ENCODE measurements at places on chromosomes 2 and 18.

DNA sequence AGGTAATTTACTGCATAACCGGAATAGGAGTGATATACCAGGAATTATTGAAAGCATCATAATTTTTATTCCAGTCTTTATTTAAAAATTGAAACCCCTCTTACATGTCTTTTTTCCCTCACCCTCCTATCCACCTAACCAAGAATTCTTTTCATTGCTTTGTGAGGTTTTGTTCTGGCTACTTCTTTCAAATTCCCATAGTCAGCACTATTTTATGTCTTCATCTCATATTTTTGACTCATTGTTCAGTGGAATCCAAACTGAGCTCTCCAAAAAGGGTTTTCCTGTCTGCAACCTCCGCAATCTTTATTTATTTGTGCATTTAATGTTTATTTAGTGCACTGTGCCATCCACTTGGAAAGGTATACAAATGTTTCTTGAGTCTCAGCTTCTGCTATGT is 128.5 kb downstream of the DOK6 start:
- no peak for DNase-seq

- no peak for DNase-seq
Measured at GRCh38 chr2:74739733-74740241, 85.7 kb downstream of the SEMA4F start.

GRCh38 chr2:47357483-47357882 is 45.5 kb upstream of the MSH2 start:
- DNase-seq: no peak

- DNase-seq: no peak
Measured at GRCh38 chr2:25377822-25378421, 36.2 kb upstream of the DNMT3A start.

DNA sequence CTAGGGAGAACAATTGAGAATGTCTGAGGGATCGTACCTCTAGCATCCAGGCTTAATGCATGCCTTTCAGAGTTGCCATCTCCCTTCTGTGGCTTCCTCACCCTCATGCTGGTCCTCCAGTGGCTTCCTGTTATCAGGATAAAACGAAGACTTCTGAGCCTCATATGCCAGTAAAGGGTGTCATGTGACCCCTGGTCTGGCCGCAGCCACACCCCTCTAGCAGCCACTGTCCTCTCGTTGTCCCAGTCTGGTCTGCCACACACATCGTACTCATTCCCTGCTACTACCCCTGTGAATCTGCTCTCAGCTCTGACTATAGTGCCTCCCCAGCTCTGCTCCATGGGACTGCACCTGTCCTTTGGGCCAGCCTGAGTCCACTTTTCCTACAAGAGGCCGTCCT is 62.6 kb upstream of the TMEM177 start:
- no peak for DNase-seq

DNA sequence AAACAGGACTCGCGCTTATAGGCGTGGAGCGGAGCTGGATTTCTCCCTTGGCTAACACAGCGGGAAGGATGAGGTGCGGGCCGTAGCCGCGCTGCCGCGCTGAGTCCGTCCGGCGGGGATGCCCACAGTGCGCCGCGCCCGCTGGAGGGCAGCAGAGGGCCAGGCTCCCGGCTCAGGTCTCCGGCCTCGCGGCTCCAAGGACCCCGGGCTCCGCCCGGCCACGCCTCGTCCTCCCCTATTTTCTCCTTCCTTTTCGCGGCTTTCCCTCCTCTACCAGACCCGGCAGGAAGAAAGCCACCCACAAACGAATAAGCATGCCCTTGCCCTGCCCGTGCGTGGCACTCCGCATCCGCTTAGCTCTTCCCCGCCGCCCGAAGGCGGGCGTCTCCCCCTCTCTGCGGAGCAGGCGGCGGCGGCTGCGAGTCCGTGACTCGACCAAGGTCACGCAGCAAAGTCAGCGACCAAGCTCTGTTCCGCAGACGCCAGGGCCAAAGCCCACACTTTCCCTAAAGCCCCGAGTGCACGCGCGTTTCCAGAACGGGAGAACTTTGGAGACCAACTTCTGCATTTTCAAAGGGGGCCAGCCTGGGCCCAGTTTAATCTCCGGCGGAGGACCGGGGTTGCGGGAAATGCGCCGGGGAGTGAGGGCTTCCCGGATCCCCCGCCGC is 48.5 kb downstream of the KCNIP3 start:
- DNase-seq: peak; percentile 11

DNA sequence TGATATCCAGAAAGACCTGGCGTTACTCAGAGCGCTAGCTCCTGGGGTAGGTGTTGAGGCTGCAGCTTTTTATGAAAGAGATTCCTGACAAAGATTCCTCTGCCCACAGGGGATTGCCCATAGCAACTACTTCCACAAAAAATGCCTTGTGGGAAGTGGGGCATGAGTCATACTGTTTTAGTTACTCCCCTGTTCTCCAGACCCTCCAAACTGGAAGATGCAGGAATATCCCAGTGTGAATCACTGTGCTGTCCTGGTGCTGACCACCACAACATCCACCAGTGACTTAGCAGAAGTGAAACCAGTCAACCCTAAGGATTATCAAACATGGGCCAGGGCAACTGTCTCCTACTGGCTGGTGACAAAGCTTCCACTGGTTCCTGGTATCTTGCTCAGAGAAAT is 61.8 kb downstream of the CDH2 start:
- no peak for DNase-seq

DNA sequence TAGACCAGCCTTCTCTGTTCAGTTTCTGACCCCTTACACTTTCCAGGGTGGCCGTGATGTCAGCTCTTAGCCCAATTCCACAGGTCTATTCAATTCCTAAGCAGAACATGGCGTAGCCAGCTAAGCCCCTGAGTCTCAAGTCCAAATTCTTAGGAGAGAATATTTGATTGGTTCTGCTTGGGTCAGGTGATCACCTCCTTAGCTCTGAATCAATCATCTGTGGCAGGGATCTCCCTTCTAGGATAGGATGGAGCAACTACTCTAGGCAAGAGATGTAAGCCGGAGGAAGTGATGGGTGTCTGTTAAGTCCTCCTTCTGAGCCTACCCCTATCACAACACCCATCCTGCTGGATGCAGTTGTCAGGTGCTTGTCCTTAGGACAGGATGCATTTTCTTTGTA is 11.1 kb downstream of the UCN start:
- no peak for DNase-seq

DNA sequence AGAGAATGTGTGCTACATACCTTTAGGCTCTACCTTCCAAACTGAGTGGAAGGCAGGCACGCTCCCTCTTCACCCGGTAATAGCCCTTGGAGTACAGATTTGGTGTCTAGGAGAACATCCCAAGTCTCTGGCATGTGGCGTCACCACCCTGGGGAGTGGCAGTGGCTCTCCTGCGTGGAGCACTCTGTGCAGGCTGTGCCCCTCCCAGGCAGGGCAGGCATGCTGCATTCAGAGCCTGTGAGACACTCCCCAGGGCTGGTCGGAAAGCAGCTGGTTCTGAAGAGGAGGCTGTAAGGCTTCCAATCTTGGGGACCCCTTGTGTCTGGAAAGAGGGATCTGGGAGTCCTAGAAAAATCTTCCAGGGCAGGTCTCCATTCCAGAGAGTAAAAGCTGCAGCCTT is 193.3 kb downstream of the ANKRD30B start:
- DNase-seq: no peak

DNA sequence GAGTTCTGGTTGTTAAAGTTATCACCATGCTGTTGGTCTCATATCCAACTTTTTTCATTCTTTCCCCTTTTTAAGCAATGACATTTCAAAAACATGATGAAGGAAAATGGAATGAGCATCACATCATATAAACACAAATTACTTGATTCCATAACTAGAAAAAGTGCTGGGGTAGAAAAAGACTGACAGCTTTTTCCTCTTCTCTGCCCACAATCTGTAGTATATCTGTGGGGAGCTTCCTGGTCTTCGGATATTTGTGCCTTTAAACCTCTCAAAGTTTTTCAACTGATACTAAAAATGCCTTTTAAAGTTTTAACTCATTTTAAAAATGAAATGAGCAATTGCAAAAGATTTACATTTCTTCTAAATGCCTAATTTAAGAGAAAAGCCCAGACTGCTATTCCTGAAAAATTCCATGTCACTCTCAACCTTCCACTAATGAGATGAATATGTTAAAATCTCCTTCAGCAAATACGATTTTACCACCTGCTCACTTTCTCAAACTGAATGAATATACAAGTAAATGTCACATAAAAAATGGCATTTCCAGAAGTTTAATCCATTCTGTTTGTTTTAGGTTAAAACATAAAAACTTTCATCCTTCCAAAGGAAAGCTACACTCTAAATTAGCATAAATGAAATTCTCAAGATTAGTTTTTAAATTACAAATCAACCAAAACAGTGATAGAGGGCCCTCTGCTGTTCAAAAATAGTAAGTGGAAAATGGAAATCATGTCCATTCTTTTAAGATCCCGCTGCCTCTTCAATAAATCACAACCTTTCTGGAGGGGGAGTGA is 2.1 kb downstream of the DNAH7 start:
- DNase-seq: peak; percentile 30

- DNase-seq: no peak
Measured at GRCh38 chr2:98747888-98748287, 17.0 kb upstream of the MGAT4A start.

GRCh38 chr18:58341916-58342315 is 287.0 kb downstream of the ALPK2 start:
- no peak for DNase-seq

GRCh38 chr2:167844714-167845530 is 402.5 kb downstream of the STK39 start:
- DNase-seq: no peak

DNA sequence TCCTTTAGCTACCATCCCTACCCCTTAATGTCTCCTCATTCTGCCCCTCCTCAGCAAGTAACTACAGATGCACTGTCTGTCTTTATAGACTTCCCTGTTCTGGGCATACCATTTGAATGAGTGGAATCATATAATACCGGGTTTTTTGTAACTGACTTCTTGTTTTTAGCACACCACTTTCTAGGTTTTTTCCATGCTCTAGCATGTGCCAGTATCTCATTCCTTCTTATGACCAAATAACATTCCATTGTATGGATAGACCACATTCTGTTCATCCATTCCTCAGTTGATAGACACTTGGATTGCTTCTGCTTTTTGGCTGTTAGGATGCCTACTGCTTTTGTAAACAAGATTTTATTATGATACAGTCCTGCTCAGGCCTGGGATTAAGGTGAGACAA is 154.7 kb downstream of the TSN start:
- DNase-seq: no peak

DNA sequence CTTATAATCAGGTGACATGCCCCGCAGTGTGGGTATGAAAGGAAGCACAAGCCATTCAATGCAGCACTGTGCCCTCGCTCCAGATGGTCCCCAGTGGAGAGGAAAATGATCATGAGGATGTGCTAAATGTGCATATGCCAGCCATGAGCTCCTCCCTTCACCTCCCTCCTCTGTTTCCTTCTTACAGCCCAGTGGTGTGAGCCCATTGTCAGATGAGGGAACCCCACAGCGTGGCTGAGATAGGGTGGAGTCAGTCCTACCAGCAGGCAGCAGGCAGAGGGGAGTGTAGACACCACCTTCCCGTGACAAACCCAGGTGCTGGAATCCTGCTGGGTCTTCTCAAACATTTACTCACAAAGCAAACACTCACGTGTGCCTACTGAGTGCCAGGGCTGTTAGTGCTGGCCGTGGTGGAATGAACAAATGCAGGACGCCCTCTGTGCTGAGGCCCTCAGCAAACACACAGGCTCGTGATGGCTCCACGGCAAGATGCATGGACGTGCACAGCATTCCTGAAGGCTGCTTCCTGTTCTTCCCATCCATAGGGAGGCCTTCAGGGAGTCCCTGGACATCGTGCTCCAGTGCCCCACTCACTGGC is 181.7 kb upstream of the TPO start:
- DNase-seq: no peak

DNA sequence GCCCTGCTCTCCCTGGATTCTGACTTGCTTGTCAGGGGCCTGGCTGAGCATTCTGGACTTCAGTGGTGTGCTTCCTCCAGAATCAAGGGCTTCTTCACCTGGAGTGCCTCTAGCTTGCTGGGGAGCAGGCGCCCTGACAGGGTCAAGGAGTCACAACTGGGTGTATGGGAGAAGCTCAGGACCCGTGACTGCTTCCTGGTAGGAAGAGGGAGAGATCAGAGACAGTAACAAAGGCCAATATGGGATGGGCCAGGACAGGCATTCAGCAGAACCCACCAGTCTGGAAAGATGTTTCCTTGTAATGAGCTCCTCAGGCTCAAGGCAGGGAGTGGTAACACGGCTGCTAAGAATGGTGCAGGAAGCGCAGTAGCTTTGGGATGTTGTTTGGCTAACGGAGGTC is 104.4 kb upstream of the ACAA2 start:
- no peak for DNase-seq

- peak; percentile 28 for DNase-seq
Measured at GRCh38 chr2:200585730-200586643, at the start of gene AOX1. TSS of gene AOX1 (plus strand) at chr2:200586014. CDS start at chr2:200586109, 95 bp downstream.

GRCh38 chr2:178912416-178913048 is 105.3 kb upstream of the TTN start:
- DNase-seq: no peak

DNA sequence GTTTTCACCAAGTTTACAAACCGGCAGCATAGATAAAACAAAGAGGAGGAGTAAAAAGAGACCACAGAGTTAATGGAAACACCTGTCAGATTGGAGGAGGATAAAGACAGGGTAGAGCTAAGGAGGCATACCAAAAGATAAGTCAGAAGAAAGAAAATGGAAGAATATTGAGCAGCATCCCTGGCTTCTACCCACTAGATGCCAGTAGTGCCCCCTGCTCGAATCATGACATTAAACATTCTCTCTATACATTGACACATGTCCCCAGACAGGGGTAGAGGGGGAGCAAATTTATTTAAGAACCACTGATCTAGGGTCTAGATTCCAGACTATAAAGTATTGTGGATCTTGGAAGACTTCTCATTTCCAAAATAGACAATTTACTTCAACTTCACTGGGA is 159.8 kb upstream of the ETAA1 start:
- no peak for DNase-seq

GRCh38 chr18:58670404-58671110 is 708 bp upstream of the MALT1 start:
- no peak for DNase-seq

DNA sequence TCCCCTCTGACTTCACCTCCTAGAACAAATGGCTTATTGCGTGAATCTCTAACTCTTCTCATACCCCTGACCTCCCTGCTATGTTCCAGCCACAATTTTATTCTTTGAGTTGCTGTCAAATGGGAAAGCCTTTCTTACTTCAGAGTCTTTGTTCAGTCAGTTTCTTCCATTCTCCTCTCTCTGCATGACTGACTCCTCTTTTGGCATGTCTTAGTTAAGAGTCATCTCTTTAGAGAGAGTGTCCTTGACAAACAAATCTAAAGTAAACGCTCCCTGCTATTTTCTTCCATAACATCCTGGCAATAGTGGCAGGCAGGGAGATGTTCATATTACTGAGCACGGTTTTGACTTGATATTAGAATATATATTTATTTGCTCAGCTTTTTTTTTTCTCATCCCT is 170.7 kb upstream of the ERBB4 start:
- DNase-seq: no peak

- no peak for DNase-seq
Measured at GRCh38 chr2:48983551-48983950, 170.8 kb downstream of the FSHR start.

GRCh38 chr2:97936881-97937280 is 58.9 kb downstream of the TMEM131 start:
- DNase-seq: no peak

Measured in CD8-positive, alpha-beta memory T cell (primary cell).